ENCODE measurements at places on chromosomes 1 and 21.

DNA sequence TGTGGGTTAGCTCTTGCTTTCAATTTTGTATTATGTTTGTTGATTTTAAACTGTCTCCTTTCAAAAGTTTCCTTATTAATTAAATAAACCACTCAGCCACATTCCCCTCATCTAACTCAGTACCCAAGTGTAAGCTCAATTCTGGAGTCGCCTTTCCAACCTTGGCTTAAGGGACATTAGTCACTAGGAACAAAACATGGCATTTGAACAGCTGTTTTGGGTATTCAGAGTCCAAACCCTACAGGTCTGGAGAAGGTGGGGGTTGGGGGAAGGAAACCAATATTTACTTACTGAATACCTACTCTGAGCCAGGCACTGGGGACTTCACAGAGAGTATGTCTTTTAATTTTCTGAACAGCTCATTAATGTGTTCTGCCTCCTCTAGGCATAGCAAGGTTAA is 117.2 kb upstream of the JUN start:
- no peak for DNase-seq
- no peaks in the 10 kb centered on the region for H3K27me3 ChIP-seq
- H3K4me3 ChIP-seq = no peak overlapping the region
- H3K27ac ChIP-seq = no peak overlapping the region
- peaks cover 7% of the 10 kb centered on the region for H3K4me1 ChIP-seq
- no peaks in the 10 kb centered on the region for H3K36me3 ChIP-seq

- H3K4me3 ChIP-seq = no peak overlapping the region
- no peaks in the 10 kb centered on the region for H3K36me3 ChIP-seq
- H3K4me1 ChIP-seq = no peaks in the 10 kb centered on the region
- no peak for DNase-seq
- peaks cover 1% of the 10 kb centered on the region for H3K27me3 ChIP-seq
Measured at GRCh38 chr1:78715181-78715661, 65.6 kb downstream of the IFI44 start.

DNA sequence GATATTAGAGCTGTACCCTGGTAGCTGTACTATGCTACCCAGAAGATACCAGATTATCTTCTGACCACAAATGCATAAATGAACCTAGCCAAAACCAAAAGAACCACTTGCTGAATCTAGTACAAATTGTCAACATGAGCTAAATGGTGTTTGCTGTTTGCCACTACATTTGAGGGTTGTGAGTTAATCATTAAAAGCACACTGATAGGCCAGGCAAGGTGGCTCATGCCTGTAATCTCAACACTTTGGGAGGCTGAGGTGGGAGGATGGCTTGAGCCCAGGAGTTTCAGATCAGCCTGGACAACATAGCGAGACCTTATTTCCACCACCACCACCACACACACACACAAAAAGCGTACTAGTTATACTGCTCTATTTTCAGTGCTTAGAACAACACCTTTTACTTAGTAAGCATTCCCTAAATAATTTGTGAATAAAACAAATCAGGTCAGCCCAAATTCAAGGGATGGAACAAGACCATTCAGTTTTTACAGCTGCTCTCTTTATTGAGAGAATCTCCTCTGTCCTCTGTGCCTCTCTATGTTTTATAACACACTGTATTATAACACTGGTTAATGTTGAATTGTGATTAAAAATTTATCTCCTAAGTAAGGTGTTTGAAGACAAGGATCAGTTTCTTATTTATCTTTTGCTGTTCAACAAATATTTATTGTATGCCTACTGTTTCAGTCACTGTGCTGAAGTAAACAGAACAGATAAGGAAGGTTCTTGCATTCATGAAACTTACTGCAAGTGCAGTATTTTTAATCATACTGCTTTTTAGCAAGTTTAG is 44.0 kb downstream of the MAGI3 start:
- no peak for DNase-seq
- peaks cover under 1% of the 10 kb centered on the region for H3K4me1 ChIP-seq
- H3K27ac ChIP-seq = no peak overlapping the region
- H3K36me3 ChIP-seq = no peaks in the 10 kb centered on the region
- H3K4me3 ChIP-seq = no peak overlapping the region

DNA sequence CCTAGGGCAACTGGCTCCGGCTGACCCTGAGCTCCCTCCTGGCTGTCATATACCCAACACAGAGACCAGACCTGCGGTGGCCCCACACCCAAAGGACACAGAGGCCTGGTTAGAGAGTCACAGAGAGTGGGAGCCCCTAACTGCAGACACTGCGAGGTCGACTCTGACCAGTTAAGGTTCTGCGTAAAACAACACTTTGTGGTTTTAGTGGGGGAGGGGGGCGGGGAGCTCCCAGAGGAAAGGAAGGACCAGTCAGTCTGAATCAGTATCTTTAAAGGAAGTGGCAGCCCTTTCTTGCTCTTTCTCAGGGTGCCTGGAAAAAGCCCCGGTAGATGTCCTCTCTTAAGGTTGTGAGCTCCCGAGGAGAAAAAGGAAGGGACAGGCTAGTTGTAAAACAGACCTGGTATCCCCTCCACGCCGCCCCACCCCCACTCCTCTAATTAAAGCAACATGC is 2.4 kb downstream of the SSBP3 start:
- peaks cover 31% of the 10 kb centered on the region for H3K36me3 ChIP-seq
- H3K27ac ChIP-seq = no peak overlapping the region
- no peak for DNase-seq

GRCh38 chr1:41416081-41416480 is 54.8 kb downstream of the FOXO6 start:
- H3K36me3 ChIP-seq = no peaks in the 10 kb centered on the region
- DNase-seq = no peak
- no peaks in the 10 kb centered on the region for H3K4me1 ChIP-seq
- no peak overlapping the region for H3K4me3 ChIP-seq
- H3K27me3 ChIP-seq = peaks cover 16% of the 10 kb centered on the region

DNA sequence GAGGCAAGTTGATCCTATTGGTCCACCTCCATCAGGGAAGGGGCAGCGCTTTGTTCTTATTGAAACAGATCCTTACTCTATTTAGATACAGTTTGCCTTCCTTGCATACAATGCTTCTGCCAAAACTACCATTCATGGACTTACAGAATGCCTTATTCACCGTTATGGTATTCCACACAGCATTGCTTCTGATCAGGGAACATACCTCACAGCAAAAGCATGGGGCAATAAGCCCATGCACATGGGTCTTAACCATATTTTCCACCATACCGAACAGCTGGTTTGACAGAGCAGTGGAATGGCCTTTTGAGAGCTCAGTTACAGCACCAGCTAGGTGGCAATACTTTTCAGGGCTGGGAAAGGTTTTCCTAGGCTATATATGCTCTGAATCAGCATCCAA is 544.8 kb upstream of the ADGRL4 start:
- no peak for DNase-seq
- H3K36me3 ChIP-seq = no peaks in the 10 kb centered on the region
- H3K4me3 ChIP-seq = no peak overlapping the region
- no peak overlapping the region for H3K27ac ChIP-seq
- H3K4me1 ChIP-seq = no peaks in the 10 kb centered on the region
- H3K27me3 ChIP-seq = no peaks in the 10 kb centered on the region

- peaks cover 20% of the 10 kb centered on the region for H3K36me3 ChIP-seq
- no peak overlapping the region for H3K4me3 ChIP-seq
- peaks cover 40% of the 10 kb centered on the region for H3K4me1 ChIP-seq
- no peaks in the 10 kb centered on the region for H3K27me3 ChIP-seq
Measured at GRCh38 chr21:34924771-34925419, 124.2 kb downstream of the RUNX1 start.

DNA sequence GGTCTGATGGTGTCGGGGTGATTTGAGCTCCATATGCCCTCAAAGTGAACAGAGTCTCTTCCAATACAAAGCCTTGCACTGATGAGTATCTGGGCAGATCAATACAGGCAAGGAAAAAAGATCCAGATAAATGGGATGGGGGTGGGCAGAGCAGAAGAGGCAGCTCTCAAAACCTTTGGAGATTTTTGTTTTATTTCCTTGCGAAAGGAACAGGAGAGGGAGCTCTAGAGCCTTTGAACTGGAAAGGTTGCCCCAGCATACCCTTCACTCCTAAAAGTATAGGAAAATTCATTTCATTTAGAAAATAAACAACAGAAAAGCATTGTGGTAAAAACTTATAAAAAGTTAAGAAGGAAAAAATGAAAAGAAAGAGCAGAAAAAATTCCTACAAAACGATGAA is 31.4 kb upstream of the OLIG2 start:
- H3K27ac ChIP-seq = no peak overlapping the region
- no peaks in the 10 kb centered on the region for H3K36me3 ChIP-seq
- no peak overlapping the region for H3K4me3 ChIP-seq
- H3K27me3 ChIP-seq = peaks cover 15% of the 10 kb centered on the region
- H3K4me1 ChIP-seq = no peaks in the 10 kb centered on the region

- peaks cover 2% of the 10 kb centered on the region for H3K27me3 ChIP-seq
- DNase-seq = no peak
- H3K27ac ChIP-seq = no peak overlapping the region
- H3K36me3 ChIP-seq = peaks cover 13% of the 10 kb centered on the region
- H3K4me1 ChIP-seq = peaks cover 4% of the 10 kb centered on the region
- H3K4me3 ChIP-seq = no peak overlapping the region
Measured at GRCh38 chr1:5949761-5950100, 42.5 kb downstream of the NPHP4 start.

DNA sequence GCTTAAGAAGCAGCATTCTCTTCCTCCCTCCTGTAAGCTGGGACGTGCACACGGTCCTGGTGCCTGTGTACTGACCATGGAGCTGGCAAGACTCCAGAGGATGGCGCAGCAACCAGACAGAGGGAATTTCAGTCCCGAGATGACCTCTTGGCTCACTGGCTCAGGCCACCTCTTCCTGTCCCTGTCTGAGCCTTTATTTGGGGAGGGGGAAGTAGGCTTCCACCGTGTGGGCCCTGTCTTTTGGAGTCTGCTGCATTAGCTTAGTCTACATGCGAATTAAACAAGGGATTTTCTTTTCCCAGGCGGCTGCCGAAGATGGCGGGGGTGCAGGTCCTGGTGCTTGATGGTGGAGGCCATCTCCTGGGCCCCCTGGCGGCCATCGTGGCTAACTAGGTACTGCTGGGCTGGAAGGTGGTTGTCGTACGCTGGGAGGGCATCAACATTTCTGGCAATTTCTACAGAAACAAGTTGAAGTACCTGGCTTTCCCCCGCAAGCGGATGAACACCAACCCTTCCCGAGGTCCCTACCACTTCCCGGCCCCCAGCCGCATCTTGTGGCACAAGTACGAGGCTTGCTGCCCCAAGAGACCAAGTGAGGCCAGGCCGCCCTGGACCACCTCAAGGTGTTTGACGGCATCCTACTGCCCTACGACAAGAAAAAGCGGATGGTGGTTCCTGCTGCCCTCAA is 10.2 kb downstream of the IL24 start:
- peak overlapping the region; percentile 54 for H3K4me3 ChIP-seq
- no peak overlapping the region for H3K27ac ChIP-seq
- DNase-seq = no peak
- peaks cover 62% of the 10 kb centered on the region for H3K4me1 ChIP-seq
- H3K27me3 ChIP-seq = no peaks in the 10 kb centered on the region
- peaks cover 60% of the 10 kb centered on the region for H3K36me3 ChIP-seq

- peaks cover 2% of the 10 kb centered on the region for H3K36me3 ChIP-seq
- DNase-seq = no peak
- H3K27me3 ChIP-seq = no peaks in the 10 kb centered on the region
- no peaks in the 10 kb centered on the region for H3K4me1 ChIP-seq
- no peak overlapping the region for H3K27ac ChIP-seq
- H3K4me3 ChIP-seq = no peak overlapping the region
Measured at GRCh38 chr1:79760531-79760930, 754.0 kb upstream of the ADGRL4 start.

- peaks cover 7% of the 10 kb centered on the region for H3K4me1 ChIP-seq
- H3K36me3 ChIP-seq = peaks cover 3% of the 10 kb centered on the region
- no peak for DNase-seq
- H3K4me3 ChIP-seq = no peak overlapping the region
Measured at GRCh38 chr1:246785494-246786111, 61.4 kb downstream of the SCCPDH start.

GRCh38 chr1:175338387-175339135 is 146.0 kb upstream of the KIAA0040 start:
- peaks cover 18% of the 10 kb centered on the region for H3K36me3 ChIP-seq
- peak; percentile 48 for DNase-seq
- H3K27ac ChIP-seq = no peak overlapping the region
- H3K4me3 ChIP-seq = no peak overlapping the region
- H3K4me1 ChIP-seq = peaks cover 4% of the 10 kb centered on the region
- H3K27me3 ChIP-seq = no peaks in the 10 kb centered on the region

GRCh38 chr1:229252228-229252984 is 18.5 kb upstream of the RAB4A start:
- peaks cover 4% of the 10 kb centered on the region for H3K27me3 ChIP-seq
- DNase-seq = no peak
- H3K27ac ChIP-seq = no peak overlapping the region
- no peak overlapping the region for H3K4me3 ChIP-seq

Measured in memory B cell (primary cell).